ENCODE measurements at places on chromosomes 1 and 21.

DNA sequence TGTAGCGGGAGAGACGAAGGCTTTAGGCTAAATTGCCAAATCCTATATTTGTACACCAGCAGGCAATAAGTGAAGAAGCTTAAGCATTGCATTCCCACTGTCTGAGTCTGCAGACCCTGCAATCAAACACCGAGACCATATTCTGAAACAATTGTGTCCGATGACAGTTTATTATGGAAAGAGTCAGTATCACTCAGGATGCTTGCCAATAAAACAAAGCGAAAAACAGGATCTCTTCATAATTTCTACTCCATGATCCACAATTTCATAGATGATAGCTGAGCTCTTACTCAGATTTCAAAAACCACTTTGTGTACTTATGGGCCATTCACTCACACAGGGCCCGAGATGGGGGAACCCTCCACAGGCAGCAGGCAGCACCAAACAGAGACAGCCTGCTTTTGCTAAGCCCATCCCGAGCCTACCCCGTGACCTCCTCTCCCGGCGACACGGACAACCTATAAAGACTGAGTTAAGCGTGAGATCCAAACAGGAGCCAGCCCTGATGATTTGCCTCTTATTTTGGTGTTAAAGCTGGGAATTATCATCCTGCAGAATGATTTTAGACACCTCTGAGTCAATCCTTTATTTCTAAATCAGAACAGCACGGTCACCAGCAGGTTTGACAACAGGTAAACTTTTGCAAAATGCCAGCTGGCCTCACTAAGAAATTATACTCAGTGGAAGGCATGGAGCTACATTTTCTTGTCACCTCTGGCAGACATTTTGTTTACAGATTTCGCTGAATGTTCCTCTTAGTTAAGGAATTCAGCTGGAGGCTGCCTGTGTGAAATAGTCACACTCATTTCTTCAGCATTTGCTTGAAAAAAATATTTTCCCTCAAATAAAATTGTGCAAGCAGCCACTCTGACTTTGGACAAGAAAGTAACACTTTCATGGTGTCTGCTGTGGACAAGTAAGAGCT lies 212.4 kb downstream of the GPATCH2 start:
- DNase-seq, result no peak

GRCh38 chr1:218408942-218409341 lies 63.8 kb downstream of the TGFB2 start:
- no peak for DNase-seq

- no peak for DNase-seq
These were observed 24.4 kb downstream of the CRYAA start for GRCh38 chr21:43193088-43193650.

GRCh38 chr1:189237008-189237407 lies 1240.7 kb downstream of the BRINP3 start:
- no peak for DNase-seq

- peak; percentile 60 for DNase-seq
These were observed 37.7 kb downstream of the RRP1 start for GRCh38 chr21:43827015-43827611.

DNA sequence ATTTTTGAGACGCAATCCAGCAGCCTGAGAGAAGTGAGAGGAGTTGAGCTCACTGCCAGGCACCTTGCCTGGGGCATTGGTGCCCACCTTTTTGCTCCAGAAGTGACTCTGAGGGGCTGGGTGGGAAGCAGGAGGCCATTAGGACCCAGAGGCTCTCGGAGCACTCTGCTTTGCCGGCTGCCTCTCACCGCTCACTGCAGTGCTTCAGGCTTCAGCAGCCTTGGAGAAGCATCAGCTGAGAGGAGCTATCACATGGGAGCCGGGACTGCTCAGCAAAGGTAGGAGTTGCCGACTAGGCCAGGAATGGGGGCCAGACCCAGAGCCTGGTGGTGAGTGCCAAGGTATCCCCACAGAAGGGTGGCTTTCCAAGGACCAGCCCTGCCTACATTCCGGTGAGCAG lies at the start of gene GPR61:
Gene GPR61, plus strand, starts transcription at position 197 of the 400 bp plus-strand sequence. CDS start 3,151 bp downstream, outside the sequence.
- no peak for DNase-seq

GRCh38 chr1:172917972-172918371 lies 132.8 kb downstream of the TNFSF18 start:
- peak; percentile 94 for DNase-seq

DNA sequence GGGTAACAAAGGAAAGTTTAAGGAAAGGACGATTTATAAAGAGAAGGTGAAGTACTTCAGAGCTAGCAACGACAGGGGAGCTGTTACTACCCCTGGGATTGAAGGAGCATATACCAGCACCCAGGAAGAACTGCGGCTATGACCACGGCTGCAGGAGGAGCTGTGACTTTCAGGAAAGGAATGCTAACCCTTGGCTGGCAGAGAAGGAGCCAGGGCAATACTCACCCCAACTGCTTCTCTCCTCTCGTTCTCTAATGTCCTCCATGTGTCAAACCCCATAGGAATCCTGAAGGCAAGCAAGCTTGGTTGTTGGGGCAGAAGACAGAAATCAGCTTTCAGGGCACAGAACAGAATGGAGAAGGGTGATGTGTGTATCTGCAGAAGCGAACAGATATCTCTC lies 120.5 kb downstream of the TMEM53 start:
- DNase-seq, result peak; percentile 85

GRCh38 chr1:177863796-177864195 lies 106.1 kb downstream of the SEC16B start:
- no peak for DNase-seq

- no peak for DNase-seq
These were observed 8.8 kb downstream of the PRXL2B start for GRCh38 chr1:2595261-2595811.

DNA sequence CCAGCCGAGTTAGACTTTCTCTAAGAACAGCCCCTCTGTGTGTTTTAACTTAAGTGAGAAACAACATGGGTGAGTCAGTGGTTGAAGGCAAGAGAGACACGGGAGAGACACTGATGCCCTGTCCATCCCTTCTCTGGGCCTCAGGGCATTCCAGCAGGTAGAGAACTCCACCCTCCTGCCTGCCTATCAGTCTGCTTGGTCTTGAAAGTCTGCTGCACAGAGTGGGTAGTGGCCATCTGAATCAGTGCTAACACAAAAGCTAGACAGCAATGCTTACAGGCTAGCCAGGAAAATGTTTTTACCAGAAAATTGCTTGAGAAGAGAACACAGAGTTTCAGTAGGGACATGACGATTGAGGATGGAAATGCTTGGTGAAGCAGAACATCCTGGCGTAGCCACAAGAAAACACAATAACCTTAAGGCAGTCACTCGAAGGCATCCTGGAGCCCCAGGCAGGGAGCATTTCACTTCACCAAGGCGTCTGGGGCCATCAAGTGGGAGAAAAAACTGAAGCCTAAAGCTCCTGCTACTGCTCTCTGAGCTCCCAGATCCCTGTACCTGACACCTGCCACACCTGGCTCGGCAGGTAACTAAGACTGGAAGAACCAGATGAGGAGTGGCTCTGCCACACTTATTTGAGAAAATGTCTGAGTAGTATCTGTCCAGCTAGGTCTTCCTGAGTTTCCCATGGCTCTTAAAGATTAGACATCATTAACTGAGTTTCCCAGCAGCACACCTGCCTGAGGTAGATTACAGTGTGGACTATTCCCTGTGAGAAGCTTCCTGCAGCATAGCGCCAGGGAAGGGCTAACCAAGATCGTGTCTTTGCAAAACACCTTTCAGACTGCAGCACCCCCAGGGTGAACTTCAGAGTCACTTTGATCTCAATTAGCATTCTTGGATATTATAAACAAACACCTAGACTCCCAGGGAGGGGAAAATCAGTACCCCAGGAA lies 18.1 kb upstream of the LBR start:
- peak; percentile 61 for DNase-seq

GRCh38 chr1:176752505-176752904 lies 289.5 kb downstream of the PAPPA2 start:
- DNase-seq, result peak; percentile 56

GRCh38 chr1:99869723-99870122 lies 19.6 kb downstream of the AGL start:
- DNase-seq, result no peak

DNA sequence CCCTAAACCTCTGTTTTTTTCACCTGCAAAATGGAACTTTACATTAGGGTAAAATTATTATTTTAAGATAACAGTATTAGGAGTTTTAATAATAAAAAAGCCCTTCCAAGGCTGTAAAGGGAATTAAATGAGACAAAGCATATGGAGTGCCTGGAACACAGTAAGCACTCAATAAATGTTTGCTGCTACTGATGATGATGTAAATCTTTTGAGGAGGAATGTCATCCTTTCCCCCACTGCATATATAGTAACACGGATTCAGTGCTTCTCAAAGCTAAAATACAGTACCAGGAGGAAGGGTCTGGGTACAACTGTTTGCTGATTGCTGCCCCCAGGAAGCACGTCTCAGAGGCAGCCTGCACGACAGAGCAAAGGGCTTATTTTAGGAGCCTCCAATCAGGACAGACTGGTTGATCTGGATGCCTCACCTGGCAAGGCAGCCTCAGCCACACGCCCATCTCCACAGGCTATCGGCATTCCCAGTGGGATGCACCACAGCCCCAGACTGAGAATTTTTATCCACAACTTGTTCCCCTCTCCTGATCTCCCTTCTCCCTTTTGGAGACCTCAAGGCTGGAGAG lies 64.4 kb downstream of the GADD45A start:
- DNase-seq, result no peak

GRCh38 chr1:58881471-58881994 lies 97.7 kb upstream of the JUN start:
- DNase-seq, result no peak

- DNase-seq, result no peak
These were observed 58.6 kb downstream of the MAST2 start for GRCh38 chr1:45862008-45862407.

- DNase-seq, result no peak
These were observed 171.5 kb upstream of the TMEM51 start for GRCh38 chr1:14982029-14982428.

GRCh38 chr1:97307568-97307967 lies 586.0 kb downstream of the PTBP2 start:
- no peak for DNase-seq

- DNase-seq, result peak; percentile 74
These were observed 20.9 kb upstream of the DR1 start for GRCh38 chr1:93324486-93325464.

- no peak for DNase-seq
These were observed 54.1 kb upstream of the ID3 start for GRCh38 chr1:23613191-23614031.

- peak; percentile 14 for DNase-seq
These were observed 49.4 kb upstream of the A3GALT2 start for GRCh38 chr1:33370301-33370700.

GRCh38 chr1:24096009-24096738 lies 15.8 kb downstream of the MYOM3 start:
- no peak for DNase-seq

- DNase-seq, result no peak
These were observed 11.3 kb upstream of the SYT6 start for GRCh38 chr1:114164840-114165543.

DNA sequence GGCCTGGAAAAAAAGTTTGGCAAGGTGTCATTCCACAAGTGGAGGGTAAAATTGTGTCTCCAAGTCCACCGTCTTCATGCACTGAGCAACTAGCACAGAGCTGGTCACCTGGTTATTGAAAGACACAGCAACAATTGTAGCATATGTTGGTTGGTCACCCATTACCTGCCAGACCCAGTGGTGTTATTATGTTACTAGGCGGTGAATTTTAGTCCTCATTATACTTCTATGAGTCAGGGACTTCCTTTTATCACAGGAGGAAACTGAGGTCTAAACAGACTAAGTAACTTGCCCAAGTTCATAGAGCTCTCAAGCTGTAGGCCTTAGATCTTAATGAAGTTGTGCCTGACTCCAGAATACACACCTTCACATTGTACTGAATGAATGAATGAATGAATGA lies 94.9 kb upstream of the VANGL1 start:
- DNase-seq, result no peak

DNA sequence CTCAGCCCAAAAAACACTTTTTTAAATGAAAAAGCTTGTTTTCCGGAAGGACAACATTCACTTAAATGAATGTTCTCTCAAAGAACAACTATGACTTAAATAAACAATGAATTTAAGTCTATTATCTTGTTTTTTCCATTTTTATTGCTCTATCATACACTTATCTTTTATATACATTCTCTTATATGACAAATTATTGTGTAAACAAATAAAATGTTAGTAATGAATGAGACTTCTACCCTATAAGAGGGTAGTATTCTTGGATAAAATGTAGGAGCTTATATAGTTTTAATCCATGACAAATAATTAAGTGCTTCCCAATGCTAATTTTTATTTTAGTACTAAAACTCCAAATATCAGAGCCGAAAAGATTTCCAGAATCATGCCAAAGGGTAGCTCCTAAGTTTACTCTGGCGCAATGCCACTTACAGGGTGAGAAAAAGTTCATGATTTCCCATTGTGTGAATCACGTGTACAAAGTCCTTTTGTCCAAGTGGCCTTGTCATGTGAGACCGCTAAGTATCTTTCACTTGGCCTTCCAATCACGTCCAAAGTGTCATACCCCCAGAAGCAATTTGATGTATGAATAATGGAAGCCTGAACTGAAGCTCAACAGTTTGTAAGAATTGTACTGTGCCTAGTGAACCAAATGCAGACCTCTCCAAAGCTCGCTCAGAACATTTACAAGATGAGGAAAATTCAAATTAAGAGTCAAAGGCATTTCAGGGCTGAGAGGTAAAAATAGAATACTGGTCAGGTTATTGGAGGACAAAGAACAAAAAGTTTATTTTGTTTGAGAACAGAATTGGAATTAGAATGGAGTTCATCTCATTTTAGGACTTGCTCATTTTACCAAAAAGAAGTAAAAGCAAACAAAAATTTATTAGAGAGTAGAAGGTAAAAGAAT lies 56.6 kb upstream of the C1orf21 start:
- peak; percentile 73 for DNase-seq

DNA sequence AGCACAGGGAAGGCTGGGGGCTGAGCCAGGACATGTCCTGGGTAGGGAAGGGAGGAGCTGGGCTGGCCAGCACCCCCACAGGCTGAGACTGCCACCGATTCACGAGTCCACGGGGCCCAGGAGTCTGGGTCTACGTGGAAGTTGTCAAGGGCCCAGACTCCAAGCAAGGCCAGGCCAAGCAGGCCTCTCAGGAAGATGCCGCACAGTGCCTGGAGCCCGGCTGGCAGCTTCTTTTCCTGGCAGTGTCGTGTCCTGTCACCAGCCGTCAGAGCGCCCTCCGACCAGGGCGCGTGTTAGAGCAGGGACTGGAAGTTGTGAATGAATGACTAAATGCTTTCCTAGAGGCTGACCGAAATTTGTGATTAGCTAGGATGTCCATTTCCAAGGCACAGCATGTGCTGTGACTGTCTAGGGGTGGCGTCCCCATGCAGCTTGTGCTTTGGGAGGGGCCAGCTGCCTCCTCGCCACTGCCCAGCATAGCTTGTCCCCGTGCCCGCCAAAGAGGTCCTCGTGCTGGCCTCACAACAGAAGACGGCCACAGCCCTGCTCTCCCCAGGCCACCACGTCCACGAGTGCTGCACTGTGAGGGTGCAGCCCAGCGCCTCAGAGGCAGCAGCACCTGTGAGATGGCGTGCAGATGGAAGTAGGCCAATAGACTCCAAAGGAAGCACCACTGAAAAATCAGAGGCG lies 147.4 kb upstream of the COL6A1 start:
- DNase-seq, result no peak

GRCh38 chr1:201489643-201490261 lies 17.2 kb downstream of the CSRP1 start:
- DNase-seq, result no peak

Measured in astrocyte of the hippocampus (primary cell).